PC-9 (cell line): ENCODE measurements at places on chromosomes 3 and 15. TPM values are rescaled to one million over a fixed set of nuclear protein-coding genes. Genes with fewer than 3 reads are reported as not detected.

Gene NME9
- 1.3 TPM in 1 of 2 replicates, not detected in the other for total RNA-seq

Gene UPK1B
- not detected in 2 replicates for total RNA-seq

Gene BUB1B
- 74.3 and 75.3 TPM in 2 replicates for total RNA-seq

Gene PDE8A
- 38.8 and 47.3 TPM in 2 replicates for total RNA-seq

Gene IFT57
- 55.2 and 65.7 TPM in 2 replicates for total RNA-seq

Gene TBC1D5
- total RNA-seq: 41.2 and 54.0 TPM in 2 replicates

Gene IL5RA
- total RNA-seq: not detected in 2 replicates

Gene CCR3
- 1.7 and 3.1 TPM in 2 replicates for total RNA-seq

Gene MESP1
- 8.5 and 17.8 TPM in 2 replicates for total RNA-seq

Gene ALDH1L1
- 46.9 and 50.0 TPM in 2 replicates for total RNA-seq

DNA sequence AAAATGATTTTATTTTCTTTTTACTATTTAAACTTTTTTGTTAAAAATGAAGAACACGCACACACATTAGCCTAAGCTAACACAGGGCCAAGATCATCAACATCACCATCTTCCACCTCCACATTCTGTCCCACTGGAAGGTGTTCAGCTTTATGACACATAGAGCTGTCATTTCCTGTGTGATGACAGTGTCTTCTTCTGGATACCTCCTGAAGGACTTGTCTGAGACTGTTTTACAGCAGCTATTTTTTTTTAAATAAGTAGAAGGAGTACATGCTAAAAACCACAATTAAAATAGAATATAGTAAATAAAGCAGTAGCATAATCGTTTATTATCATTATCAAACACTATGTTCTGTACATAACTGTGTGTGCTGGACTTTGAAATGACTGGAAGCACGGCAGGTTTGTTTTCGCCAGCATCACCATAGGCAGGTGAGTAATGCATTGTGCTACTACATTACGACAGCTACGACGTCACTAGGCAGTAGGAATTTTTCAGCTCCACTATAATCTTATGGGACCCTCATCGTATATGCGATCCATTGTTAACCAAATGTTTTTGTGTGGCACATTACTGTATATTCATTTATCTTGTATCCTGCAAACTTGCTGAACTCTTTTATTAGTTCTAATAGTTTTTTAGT is 72.8 kb downstream of the KLF15 start:
- H3K4me3 ChIP-seq: no peak overlapping the region; the same call in 1 of the 2 replicates
- no peaks in the 10 kb centered on the region for H3K27me3 ChIP-seq
- no peaks in the 10 kb centered on the region for H3K36me3 ChIP-seq

DNA sequence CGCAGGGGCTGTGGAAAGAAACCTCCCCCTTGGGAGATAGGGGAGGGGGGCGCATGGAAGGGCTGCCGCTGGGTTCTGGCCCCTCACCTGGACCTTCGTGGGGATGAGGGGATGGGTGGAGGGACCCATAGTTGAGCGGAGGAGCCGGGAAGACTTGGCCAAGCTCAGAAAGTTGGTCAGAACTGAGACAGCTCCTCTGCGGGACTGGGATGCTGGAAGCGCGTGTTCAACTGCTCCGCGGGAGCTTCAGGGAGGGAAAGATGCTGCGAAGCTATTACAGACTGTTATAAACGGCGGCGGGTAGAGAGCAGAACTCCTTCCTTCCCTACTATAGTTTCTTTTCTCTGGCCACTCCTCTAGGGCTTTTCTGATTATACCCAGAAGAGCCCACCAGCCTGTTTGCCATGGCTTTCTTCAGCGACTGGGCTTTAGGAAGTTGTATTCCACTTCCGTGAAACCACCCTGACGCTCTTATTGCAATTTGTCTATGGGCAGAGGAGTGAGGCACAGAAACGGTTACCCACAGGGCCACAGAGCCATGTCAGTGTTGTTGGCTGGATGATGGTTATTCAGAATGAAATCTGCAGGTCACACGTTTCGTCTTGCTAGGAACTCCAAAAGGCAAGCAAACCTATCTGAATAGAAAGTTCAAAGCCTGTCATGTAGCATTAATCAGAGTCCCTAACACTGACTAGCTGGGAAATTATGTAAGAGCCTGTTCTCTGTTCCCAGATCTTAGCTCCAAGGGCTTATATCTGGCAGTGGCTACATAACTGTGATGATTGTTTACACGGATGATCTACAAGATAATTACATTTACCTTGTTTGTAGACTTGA is 1.1 kb downstream of the SYNPR start:
- H3K36me3 ChIP-seq: no peaks in the 10 kb centered on the region
- no peak overlapping the region for H3K27ac ChIP-seq
- DNase-seq: no peak
- H3K4me3 ChIP-seq: no peak overlapping the region
- H3K4me1 ChIP-seq: no peaks in the 10 kb centered on the region
- peaks cover 22% of the 10 kb centered on the region; the same call in 1 of the 2 replicates for H3K27me3 ChIP-seq

DNA sequence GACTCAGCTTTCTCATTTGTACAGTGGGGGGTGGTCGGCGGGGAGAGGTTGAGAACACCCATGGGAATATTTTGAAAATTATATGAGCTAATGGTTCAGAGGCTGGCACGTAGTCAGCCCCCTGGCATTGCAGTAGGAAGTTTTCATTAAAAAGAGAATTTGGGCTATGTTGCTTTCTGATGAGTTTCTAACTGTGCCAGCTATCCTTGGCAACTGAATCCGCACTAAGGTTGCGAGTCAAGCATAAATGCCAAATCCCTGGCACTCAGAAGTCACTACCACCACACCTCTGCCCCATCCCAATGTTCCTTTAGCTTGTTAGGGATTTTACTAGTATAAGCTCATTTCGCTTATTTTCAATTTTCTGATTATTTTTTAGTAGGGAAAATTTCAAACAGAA is 91.6 kb downstream of the DNASE1L3 start:
- no peaks in the 10 kb centered on the region for H3K27me3 ChIP-seq
- H3K4me3 ChIP-seq: no peak overlapping the region
- no peak for DNase-seq
- peaks cover 26% of the 10 kb centered on the region for H3K36me3 ChIP-seq

DNA sequence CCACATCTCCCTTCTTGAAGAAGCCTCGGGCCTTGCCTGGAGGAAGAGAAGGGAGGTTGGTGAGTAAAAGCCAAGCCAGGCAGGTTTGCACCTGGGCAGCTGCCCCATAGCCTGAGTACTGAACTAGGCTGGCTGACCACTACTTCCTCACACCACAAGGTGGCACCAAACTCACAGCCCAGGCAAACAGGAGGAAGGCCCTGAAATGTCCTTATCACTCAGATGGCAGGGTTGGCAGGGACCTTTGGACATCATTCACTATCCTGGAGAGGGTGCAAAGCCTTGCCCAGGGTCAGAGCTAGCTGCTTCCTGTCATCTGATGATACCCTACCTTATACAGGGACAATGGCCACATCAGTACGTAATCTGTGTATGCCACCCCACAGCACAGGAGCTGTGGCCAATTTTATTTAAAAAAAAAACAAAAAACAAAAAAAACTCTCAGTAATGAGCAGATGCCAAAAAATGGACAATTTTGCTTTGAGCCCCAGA is 2.2 kb upstream of the GRAMD2A start:
- peaks cover 9% of the 10 kb centered on the region for H3K4me1 ChIP-seq
- peaks cover 53% of the 10 kb centered on the region for H3K36me3 ChIP-seq
- H3K27ac ChIP-seq: 0 out of 2 replicates have a peak overlapping the region, but pooled peaks have one; percentile 10
- H3K4me3 ChIP-seq: no peak overlapping the region

DNA sequence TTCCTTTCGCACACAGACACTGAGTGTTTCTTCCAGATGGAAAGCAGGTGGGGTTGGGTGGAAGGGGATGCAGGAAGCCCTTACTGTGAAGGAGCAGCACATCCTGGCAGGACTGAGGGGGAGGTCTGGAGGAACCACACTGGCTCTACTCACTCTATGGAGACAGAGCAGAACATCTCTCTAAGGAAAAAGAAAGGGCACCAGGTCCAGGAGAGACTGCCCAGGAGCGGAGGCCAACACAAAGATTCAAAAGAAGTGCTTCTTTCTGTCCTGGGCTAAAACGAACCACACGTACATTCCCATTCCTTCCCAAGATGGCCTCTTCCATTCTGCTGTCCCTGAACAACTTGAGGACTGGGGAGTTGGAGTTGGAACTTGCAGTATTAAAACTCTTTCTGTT is 13.8 kb upstream of the VIPR1 start:
- peaks cover 49% of the 10 kb centered on the region for H3K4me1 ChIP-seq
- no peak for DNase-seq
- no peaks in the 10 kb centered on the region for H3K36me3 ChIP-seq
- H3K27ac ChIP-seq: peak overlapping the region; percentile 89; the same call in 1 of the 2 replicates

- no peak overlapping the region for H3K4me3 ChIP-seq
- no peak overlapping the region for H3K27ac ChIP-seq
- DNase-seq: no peak
- no peaks in the 10 kb centered on the region for H3K27me3 ChIP-seq
These were observed 3.3 kb downstream of the NDUFAF3 start for GRCh38 chr3:49025005-49025792.

DNA sequence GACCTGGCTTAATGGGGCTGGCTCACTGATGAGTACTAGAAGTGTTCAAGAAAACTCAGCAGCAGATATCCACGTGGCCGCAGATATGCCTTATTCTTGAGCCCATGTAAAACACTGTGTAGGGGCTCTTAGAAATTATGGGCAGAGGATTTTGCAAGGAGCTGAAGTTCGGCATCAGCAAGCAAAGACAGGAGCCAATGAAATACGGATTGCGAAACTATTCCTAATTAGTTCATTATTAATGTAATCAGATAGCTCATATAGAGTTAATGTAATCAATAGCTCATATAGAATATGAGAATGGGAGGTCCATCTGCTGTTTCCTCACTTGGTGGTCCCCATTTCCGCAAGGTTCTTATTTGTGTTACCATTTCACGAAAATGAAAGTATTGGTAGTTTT is 9.0 kb upstream of the GSK3B start:
- peaks cover 7% of the 10 kb centered on the region; the same call in 1 of the 2 replicates for H3K4me1 ChIP-seq
- H3K27me3 ChIP-seq: no peaks in the 10 kb centered on the region
- no peak for DNase-seq

DNA sequence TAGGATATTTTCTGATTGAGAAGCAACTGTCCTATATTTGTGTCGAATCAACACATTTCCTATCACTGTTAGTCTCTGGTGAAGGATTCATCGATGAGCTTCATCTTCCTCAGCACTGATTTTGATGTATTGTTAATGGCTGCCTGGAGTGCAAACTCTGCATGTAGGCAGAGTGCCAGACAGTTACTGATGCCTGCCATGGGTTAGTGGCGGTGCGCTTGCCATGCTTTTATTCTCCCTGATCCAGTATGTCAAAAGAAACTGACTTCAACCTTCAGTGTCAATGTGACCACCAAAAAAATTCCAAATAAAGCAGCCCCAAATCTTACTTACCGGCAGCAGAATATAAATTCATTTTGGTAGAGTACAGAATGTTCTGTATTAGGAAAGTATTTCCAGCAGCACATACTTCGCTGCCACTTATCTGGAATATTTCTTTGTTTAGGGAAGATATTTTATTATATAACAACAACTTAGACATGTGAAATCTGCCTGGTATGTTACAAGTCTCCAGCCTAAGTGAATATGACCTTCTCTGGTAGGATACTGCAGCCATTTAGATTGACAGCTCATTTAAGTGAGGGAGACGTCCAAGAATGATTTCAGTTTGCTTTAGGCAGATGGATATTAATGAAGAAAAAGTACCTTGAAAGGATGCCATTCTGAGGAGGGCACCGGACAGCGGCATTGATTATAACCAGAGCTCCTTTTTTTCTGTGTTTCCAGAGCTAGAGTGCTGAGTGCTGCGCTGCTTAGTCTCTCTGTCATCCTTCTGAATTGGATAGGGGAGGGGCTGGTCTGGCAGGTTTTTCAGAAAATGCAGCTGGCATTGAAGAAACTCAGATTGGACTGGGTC is 59.9 kb downstream of the ARHGEF26 start:
- no peak overlapping the region for H3K27ac ChIP-seq
- H3K4me1 ChIP-seq: peaks cover 7% of the 10 kb centered on the region; the same call in 1 of the 2 replicates
- H3K27me3 ChIP-seq: no peaks in the 10 kb centered on the region
- DNase-seq: no peak
- no peaks in the 10 kb centered on the region for H3K36me3 ChIP-seq

GRCh38 chr15:62641825-62642224 is 400.7 kb upstream of the TPM1 start:
- H3K27me3 ChIP-seq: no peaks in the 10 kb centered on the region
- H3K36me3 ChIP-seq: no peaks in the 10 kb centered on the region
- no peak overlapping the region for H3K4me3 ChIP-seq
- H3K4me1 ChIP-seq: peaks cover under 1% of the 10 kb centered on the region; the same call in 1 of the 2 replicates
- no peak for DNase-seq

GRCh38 chr3:104933972-104934371 is 432.7 kb upstream of the ALCAM start:
- no peaks in the 10 kb centered on the region for H3K4me1 ChIP-seq
- H3K36me3 ChIP-seq: no peaks in the 10 kb centered on the region
- H3K27ac ChIP-seq: no peak overlapping the region
- H3K27me3 ChIP-seq: no peaks in the 10 kb centered on the region

- no peaks in the 10 kb centered on the region for H3K27me3 ChIP-seq
- peak overlapping the region; percentile 27; the same call in 1 of the 2 replicates for H3K27ac ChIP-seq
- H3K36me3 ChIP-seq: no peaks in the 10 kb centered on the region
- peak; percentile 26 for DNase-seq
- peak overlapping the region; percentile 57 for H3K4me3 ChIP-seq
These were observed 36.7 kb upstream of the NDUFB4 start for GRCh38 chr3:120559242-120560061.

- no peaks in the 10 kb centered on the region for H3K27me3 ChIP-seq
- H3K27ac ChIP-seq: no peak overlapping the region
- H3K36me3 ChIP-seq: no peaks in the 10 kb centered on the region
- H3K4me3 ChIP-seq: no peak overlapping the region
These were observed 50.9 kb downstream of the FAM98B start for GRCh38 chr15:38504680-38505467.

DNA sequence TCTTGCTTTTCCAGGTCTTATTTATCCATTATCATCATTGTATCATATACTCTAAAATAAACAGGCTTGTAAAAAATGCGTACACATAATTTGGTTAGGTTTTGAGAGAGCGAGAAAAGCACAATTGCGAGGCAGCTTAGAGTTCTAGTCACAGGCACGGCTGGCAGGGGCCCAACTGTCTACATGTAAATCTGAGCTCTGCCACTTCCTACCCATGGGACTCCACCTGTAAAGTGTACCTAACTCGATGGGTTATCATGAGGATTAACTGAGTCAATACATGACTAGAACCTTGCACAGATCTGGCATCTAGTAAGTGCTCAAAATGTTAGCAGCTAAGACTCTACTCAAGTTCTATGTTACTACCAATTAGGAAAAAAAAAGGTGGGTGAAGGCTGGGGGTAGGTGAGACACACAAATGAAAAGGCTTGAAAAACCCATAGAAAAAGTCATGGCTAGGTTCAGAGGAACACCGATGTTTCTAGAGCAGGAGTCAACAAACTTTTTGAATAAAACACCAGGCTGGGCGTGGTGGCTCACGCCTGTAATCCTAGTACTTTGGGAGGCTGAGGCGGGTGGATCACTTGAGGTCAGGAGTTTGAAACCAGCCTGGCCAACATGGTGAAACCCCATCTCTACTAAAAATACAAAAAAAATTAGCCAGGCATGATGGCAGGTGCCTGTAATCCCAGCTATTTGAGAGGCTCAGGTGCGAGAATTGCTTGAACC is 36.2 kb downstream of the GLB1 start:
- H3K27ac ChIP-seq: no peak overlapping the region
- H3K27me3 ChIP-seq: no peaks in the 10 kb centered on the region
- H3K36me3 ChIP-seq: no peaks in the 10 kb centered on the region
- H3K4me1 ChIP-seq: no peaks in the 10 kb centered on the region
- no peak for DNase-seq
